ENCODE measurements at places on chromosomes 13 and 19. TPM values are rescaled to one million over a fixed set of nuclear protein-coding genes. Genes with fewer than 3 reads are reported as not detected.

Gene OR10H1
- total RNA-seq: 0.60 TPM

DNA sequence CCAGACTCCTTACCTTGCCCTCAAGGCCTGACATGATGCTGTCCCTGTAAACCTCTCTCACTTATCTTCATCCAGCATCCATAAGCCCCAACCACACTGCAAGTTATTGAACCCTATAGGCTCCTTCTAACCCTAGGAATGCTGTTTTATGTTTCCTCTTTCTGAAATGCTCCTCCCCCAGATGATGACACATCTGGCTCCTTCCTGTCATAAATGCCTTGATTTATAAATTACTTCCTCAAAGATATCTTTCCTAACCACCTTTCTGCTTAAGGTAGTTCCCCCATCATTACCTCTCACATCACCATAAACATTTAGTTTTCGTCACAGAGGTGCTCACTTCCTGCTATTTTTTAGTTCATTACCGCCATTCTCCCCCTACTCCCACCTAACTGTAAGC, 12.3 kb downstream of the RUBCNL start:
- DNase-seq: no peak

Gene ZNF226
- total RNA-seq: 30.8 TPM

GRCh38 chr13:22074403-22074802, 403.5 kb downstream of the FGF9 start:
- DNase-seq: no peak

DNA sequence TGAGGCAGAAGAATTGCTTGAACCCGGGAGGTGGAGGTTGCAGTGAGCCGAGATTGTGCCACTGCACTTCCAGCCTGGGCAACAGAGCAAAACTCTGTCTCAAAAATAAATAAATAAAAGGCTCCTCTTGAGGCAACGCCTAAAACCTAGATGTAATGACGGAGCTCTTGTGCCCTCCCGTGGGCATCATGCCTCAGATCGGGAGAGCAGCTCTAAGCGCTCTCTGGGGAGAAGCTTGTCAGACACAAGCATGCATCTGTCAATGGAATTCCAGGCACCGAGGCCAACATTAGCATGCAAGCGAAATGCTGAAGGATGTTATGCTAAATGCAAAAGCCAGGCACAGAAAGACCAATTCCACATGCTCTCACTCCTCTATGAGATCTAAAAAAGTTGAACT, 45.6 kb upstream of the MRI1 start:
- DNase-seq: peak; percentile 53

- DNase-seq: no peak
Measured at GRCh38 chr19:3149526-3150505, 14.0 kb downstream of the GNA15 start.

DNA sequence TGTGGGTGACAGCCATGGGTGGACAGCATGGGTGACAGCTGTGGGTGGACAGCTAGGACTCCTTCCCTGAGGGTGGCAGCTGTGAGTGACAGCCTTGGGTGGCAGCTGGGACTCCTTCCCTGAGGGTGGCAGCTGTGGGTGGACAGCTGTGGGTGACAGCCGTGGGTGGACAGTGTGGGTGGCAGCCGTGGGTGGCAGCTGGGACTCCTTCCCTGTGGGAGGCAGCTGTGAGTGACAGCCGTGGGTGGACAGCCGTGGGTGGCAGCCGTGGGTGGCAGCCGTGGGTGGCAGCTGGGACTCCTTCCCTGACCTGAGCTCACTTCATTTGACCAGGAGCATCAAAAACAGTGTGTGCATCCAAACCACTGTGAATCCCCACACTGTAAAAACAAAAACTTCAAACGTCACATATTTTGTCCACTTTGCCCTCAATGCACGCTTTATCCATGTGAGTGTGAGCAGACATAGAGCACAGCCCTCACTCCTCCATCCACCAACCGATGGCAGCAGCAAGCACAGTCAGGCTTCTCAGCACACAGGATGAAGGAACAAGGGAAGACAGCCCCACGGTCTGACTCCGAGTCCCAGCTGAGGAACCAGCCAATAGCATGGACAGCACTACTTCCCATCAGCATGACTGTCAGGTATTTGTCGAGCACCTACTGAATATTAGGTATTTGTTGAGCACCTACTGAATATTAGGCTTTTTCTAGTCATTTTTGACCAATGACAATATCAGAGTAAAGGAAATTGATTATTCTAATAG, 1.6 kb upstream of the CFAP97D2 start:
- no peak for DNase-seq

Gene ZNF541
- 0.70 TPM for total RNA-seq

DNA sequence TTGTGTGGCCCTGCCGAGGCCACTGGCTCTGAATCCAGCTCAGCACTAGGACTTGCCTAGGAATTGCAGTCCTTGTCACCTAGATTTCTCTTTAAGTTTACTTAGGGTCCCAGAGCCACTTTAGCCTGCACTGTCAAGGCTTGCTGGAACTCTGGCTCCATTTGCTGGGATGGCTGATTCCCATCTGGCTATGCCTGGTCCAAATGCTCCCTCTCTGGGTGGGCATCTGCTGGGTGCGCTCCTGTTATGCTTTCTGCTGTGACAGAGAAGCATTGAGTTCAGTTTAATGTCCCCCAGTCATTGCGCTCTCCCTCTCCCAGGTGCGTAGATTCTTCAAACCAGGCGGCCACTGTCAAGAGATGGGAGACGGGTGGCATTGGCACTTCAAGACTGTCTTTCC, 102.2 kb downstream of the MTUS2 start:
- DNase-seq: no peak

GRCh38 chr19:55304980-55305379, 20.2 kb downstream of the TMEM150B start:
- no peak for DNase-seq

Gene LILRB5
- 5.3 TPM for total RNA-seq

All from ureter (tissue), 1 donor.